GM03348 (cell line): ENCODE measurements at places on chromosomes 5 and 9.
A peak's percentile ranks its signal among the peaks of the same experiment; 100 is the strongest.

- DNase-seq = no peak
Measured at GRCh38 chr5:66840511-66841013, 244.4 kb downstream of the MAST4 start.

DNA sequence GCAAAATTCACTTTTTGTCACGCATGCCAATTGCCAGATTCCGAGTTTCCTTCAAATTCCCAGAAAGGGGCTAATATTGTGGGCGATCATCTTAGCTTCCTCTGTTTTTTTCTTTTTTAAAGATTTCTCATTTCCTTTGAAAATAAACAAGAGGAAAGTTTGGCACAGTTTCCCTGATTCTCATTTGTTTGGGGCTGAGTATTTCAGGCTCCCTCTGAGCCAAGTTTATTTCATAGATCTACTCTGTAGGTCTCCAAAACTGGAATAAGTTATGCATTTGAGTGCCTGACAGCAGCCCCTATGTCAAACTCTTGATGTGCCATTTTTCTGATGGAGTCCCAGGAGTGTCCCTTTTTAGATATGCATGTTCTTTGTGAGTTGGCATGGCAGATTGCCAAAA lies 1297.2 kb upstream of the WWC1 start:
- no peak for DNase-seq

DNA sequence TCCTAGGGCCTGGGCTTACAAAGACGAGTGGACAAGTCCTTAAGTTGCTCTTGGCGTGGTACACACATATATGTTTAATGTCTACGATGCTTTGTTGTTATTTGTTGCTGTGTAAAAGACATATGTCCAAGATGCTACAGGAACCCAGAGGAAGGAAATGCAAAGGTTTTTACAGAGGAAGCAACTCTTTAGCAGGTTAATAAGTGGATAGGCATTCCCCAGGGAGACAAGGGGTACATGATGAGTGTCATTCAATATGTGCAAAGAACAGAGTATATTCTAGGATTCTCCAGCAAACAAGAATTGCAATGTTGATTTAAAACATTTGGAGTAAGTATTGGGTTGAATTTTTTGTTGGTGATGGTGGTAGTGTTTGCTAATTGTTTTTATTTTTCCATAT lies 92.1 kb downstream of the PIP5K1B start:
- no peak for DNase-seq

DNA sequence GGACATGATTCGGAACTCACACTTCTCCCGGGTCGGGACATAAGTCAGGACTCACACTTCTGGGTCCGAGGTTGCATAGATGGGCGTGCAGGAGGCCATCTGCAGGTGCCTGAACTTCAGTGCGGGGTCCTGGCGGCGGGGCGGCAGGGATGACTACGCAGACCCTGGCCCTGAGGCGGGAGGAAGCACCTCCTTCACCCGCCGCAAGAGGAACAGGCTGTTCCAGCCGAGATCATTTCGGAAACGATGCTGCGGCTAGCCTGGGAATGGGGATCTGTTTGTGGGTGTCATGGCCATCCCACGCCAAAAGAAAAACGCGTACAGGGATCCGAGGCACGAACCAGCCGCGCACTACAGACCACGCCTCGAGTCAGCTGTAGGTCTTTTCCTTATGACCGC lies 196.6 kb downstream of the TTLL11 start:
- DNase-seq = no peak

GRCh38 chr5:167798448-167798847 lies 493.0 kb upstream of the WWC1 start:
- DNase-seq = no peak

GRCh38 chr9:116647515-116647809 lies 39.6 kb upstream of the TRIM32 start:
- DNase-seq = no peak

DNA sequence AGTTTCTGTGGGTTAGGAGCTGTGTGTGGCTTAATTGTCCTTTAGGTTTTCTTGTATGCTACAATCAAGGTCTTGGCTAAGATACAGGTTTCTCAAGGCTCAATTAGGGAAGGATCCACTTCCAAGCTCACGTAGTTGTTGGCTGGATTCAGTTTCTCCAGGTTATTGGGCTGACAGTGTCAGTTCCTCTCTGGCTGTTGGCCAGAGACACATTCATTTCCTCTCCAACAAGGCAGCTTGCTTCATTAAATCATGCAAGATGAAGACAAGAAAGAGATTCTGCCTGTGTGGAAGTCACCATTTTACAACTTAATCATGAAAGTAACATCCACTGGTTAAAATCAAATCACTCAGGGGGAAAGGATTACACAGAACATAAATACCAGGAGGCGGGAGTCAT lies 275.7 kb upstream of the KIF2A start:
- DNase-seq = no peak

DNA sequence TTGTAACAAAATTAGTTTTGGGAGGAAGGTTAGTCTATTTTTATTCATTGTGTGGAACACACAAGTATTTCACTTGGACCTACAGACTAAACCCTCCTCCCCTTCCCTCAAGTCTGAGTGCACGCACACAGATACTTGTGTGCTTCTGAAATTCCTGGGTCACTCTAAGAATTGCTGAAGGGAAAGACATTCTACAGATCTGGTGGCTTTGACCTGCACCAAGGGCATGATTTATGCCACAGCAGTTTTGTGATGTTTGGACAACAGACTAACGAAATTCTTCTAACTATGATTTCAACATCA lies 150.5 kb downstream of the ARL15 start:
- DNase-seq = peak; percentile 33

- no peak for DNase-seq
Measured at GRCh38 chr5:59260973-59261372, 632.6 kb downstream of the PDE4D start.

DNA sequence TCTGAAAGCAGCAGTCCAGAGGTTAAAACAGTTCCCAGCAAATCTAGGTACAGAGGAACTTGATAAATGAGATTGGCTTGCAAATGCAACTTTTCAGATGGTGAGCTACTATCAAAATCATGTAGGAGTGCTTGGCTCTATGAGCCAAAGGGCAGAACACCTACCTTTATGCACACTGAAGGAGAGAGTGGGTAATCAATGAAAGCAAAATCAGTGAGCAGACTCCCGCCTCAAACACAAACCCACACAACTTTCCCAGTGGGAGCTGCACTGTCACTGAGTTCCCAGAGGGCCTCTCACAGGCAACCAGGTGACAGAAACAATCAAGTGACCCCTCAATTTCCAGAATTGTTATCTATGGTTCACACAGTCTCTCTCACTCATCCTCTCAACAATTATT lies 8.5 kb downstream of the ARL15 start:
- DNase-seq = no peak

GRCh38 chr5:128674837-128675446 lies 136.9 kb upstream of the FBN2 start:
- DNase-seq = peak; percentile 57

DNA sequence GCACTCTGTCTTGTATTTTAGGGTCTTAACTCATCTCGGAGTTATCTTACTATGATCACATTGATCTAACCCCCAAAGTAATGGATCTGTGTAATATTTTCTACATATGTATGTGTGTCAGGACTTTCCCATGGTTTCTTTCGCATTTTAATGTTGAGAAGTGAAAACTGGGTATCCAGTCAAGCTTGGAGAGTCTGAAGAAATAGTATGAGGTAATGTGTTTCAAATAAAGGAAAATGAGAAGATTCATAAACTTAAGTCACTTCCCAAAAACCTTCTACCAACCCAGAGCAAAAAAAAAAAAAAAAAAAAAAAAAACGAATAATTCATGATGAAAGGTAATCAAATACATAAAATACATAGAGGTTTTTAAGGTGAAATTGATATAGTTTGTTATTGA lies 187.8 kb upstream of the VCAN start:
- DNase-seq = no peak

GRCh38 chr5:135986891-135987401 lies 32.2 kb upstream of the LECT2 start:
- DNase-seq = peak; percentile 50

DNA sequence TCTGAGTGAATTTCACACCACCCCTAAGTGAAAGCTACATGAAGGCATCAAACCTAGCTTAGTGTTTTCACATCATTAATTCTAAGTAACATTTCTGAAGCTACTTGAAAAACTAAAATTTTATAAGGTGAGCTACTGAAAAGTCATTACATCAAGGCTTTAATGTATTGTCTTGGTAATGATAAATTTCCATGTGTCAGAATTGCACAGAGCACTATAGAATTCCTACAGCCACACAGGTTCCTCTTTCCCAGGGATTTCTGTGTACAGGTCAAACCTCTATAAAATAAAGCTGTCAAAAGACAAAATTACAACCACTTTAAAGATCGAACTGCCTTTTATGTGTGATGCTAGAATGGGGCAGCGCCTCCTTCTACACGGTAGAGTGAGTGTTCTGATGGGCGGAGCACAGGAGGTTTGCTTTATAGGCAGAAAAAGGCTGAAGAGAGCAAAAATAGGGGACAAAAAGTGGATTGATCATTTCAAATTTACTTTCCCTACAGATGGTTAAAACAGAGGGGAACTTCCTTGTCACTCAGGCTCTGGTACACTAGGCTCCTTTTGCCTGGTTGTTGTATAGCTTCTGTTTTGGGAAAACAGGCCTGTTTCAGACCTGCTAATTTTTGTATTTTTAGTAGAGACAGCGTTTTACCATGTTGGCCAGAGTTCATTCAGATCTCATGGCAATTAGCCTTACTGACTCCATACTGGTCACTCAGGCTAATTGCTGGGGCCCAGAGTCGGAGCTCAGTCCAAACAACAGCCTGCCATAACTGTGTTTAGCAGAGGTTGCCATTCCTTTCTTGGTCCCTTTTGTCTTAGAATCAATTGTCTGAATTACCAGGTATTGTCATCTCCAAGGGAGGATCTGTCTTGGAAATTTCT lies 102.5 kb upstream of the BASP1 start:
- no peak for DNase-seq

DNA sequence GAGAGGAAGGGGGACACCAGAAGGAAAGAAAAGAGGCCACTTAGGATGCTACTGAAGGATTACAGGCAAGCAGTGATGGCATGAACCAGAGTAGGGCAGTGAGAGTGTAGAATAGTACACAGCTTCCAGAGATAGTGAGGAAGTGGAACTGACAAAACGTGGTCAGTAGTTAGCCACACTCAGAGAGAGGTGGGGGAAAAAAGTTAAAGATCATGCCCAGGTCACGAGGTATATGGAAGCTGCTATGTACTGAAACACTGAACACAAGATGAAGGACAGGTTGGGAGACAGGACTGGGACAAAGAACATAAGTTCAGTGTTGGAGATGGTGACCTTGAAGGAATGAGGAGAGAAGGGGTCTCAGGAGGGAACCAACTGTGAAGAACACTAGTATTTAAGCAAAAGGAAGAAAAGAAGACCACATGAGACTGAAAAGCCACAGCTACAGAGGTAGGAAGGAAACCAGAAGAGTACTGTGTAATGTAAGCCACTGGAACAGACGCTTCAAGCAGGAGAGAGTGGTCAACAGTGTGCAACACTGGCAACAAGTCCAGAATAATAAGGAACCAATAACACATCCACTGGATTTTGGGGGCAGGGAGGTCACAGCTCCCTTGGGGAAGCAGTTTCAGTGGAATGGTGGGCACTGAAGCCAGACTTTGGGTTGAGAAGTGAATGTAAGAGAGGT lies 45.5 kb downstream of the ELL2 start:
- DNase-seq = no peak

DNA sequence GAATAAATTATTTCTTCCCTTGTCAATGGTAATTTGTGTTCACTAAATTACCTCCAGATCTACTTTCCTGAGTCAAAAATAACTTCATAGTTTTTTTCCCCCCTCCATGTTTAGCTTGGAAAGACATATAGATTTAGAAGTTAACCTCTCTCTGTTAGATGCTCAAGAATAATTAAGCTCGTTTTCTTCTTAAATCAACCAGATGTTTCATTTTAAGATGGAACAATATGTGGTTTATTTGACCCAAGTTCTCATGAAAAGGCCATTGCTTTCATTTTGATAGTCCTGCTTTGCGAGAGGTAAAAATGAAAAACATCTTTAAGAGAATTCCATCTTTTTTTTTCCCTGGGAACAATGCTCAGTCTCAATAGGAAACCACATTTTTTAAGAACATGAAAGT lies 27.7 kb upstream of the GAS1 start:
- DNase-seq = no peak

DNA sequence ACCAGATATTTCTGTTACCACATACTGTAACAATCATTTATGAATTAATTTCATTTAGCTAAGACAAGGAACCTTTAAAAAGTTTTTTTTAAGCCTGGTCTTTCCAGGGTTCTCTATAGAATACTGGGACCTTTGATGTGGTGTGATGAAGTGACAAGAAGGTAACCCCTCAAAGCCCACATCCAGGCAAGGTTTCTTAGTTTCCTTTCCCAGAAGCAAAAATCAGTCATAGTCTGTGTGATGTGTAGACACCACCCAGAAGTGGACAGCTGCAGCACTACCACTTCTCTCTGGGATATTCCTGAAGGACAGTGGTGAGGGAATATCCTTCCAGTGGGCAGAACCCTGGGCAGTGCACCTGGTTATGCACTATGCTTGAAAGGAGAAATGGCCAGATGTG lies 115.6 kb downstream of the TTC39B start:
- DNase-seq = no peak

DNA sequence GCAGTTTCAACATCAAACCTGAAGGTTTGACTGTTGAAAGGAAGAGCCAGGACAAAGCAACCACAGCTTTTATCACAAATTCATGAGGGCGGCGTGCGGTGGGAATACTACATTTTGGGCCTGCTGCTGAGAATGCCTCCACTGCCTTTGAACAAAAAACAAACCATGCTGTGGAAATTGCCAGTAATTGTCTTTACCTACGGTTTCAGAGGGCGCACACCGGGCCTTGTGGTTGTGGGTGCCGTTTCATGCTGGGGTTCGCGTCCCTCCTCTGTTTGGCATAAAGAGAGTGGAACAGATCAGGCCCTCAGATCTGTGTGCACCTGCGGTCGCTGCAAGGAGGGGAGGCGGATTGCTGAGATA lies 27.6 kb upstream of the TCF7 start:
- DNase-seq = no peak

DNA sequence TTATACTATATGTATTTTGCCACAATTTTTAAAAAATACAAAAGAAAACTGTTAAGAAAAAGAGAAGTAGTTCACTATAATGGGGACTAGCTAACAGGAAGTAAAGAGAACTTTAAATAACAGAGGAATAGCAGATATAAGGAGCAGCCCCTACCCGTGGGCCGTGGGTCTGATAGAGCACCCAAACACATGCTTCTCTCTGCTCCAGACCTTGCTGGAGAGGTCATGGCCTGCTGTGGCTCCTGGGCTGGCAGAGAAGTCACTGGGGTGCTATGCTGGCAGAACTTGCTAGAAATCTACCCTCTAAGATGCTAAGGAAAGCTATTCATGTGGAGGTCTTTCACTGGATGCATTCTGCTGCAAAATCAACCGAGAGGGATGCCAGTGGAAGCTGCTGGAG lies 10.0 kb upstream of the TNFAIP8 start:
- DNase-seq = no peak

- no peak for DNase-seq
Measured at GRCh38 chr5:80128141-80128540, 93.0 kb downstream of the THBS4 start.

DNA sequence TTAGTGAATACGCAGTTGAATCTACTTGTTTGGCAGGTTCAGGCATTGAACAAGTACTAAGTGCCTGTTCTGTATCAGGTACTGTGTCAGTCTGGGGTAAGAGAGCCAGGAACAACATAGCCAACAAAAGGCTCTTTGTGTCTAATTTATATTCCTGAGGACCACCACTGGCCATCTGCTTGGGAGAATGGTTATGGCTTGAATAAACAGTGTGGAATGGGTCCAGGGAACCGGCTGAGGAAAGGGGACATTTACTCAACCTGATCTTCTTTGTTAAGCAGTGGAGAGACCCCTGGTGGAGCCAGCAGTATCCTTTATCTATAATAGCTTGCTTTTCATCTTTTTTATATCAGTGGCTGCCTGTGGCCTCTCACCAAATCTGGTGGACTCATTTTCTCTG lies 38.6 kb downstream of the EXOSC2 start:
- DNase-seq = no peak

GRCh38 chr9:104836235-104836634 lies 72.3 kb downstream of the NIPSNAP3B start:
- no peak for DNase-seq
